OCI-M1 (cell line): ENCODE measurements at places on chromosomes 13 and 19.

- peak; percentile 0 for DNase-seq
Observed at GRCh38 chr19:3783660-3784584, 2.3 kb downstream of the MATK start.

- peak; percentile 44 for DNase-seq
Observed at GRCh38 chr13:76813891-76814290, 72.3 kb downstream of the KCTD12 start.

- no peak for DNase-seq
Observed at GRCh38 chr19:46654621-46655152, 6.3 kb downstream of the DACT3 start.

GRCh38 chr13:63948045-63948444 lies 2532.4 kb upstream of the PCDH20 start:
- DNase-seq = no peak

DNA sequence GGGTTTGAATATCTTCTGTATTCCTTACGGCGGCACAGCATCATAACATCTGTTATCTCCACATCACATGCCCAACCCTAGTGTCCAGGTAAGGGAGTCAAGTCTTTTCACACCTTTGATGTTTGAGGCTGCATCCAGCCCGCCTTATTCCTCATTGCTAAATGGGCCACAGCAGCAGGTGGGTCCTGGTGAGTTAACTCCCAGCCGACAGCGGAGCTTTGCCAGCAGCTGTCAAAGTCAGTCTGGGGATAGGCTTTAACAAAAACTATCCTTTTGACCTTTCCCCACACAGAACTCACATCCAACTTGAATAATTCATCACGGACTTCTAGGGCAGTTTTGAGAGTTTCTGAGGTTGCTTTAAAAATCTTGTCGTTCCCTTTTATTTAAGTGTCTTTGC lies 235.1 kb downstream of the DLEU7 start:
- no peak for DNase-seq

DNA sequence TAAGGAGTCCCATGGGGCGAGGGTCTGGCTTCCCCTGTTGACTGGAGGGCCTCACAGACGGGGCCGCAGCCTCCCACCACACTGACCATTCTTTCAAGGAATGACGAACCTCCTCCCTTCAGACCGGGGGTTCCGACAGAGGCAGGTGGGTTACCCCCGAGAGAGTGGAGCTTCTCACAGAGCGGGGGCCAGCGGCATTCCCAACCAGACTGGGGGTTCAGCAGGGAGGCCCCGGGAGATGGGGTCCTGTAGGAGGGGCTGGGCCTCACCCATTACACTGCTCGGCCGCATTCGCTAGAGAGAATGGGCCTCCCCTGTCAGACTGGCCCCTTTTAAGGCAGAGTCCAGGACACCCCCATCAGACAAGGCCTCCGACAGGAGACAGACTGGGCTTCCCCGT lies 15.6 kb upstream of the C2CD4C start:
- no peak for DNase-seq

- DNase-seq = no peak
Observed at GRCh38 chr19:41844601-41845000, at the start of gene LYPD4. LYPD4 (minus strand) TSS chr19:41844683; CDS start chr19:41839285, 5,398 bp downstream.

DNA sequence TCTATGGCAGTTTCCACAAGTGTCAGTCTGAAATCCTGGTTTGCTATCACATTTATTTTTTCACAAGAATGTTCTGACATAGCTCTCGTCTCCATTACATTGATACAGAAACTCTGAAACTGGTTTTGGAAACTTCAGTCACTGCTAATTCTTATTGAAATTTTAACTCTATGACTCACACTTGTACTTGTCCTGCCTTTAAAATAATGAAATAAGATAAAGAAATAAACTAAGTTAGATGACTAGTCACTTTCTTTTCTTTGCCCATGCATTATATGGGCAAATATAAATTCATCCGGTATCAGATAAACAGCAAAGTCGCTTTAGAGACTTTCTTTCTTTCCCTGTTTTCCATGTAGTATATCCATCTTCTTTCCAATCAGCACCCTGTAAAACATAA lies 257.5 kb downstream of the PCDH9 start:
- no peak for DNase-seq

DNA sequence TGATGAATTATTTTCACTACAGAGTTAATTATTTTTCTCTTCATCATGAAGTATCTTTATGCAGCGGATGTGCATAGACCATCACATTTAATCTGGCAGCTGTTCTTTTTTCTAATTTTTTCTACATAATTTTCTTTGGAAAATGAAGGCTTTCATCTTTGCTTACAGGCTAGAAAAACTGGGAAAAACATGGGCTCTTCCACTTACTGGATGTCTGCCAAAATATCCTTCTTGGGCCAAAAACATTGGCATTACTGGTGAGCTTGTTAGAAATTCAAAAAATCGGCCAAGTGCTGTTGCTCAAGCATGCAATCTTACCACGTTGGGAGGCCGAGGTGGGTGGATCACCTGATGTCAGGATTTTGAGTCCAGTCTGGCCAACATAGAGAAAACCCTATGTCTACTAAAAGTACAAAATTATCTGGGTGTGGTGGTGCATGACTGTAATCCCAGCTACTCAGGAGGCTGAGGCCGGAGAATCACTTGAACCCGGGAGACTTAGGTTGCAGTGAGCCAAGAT lies 176.8 kb downstream of the ZNF737 start:
- no peak for DNase-seq

- peak; percentile 60 for DNase-seq
Observed at GRCh38 chr13:21537105-21537504, 66.9 kb downstream of the MICU2 start.

- DNase-seq = peak; percentile 10
Observed at GRCh38 chr13:20457670-20458069, 68.0 kb downstream of the CRYL1 start.

GRCh38 chr19:57239982-57240310 lies 486 bp upstream of the ZNF805 start:
- DNase-seq = no peak

GRCh38 chr19:28602675-28603298 lies 610.2 kb downstream of the UQCRFS1 start:
- DNase-seq = peak; percentile 91

DNA sequence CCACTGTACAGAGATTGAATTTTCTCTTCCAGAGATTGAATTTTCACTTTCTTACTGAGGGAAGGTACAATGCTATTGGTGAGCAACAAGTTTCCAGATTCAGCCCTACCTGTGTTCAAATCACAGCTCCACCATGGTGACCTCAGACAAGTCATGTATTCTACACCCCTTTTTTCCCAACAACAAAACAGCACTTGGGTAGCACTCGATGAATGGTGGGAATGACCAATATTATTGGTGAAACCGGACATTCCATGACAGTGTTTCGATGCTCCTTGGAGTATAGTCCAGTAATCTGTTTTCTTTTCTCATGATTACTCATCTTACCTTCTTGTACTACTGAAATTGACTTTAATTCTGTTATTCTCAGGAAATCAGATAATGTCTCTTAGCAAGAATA lies 266.2 kb upstream of the SOX21 start:
- DNase-seq = no peak

DNA sequence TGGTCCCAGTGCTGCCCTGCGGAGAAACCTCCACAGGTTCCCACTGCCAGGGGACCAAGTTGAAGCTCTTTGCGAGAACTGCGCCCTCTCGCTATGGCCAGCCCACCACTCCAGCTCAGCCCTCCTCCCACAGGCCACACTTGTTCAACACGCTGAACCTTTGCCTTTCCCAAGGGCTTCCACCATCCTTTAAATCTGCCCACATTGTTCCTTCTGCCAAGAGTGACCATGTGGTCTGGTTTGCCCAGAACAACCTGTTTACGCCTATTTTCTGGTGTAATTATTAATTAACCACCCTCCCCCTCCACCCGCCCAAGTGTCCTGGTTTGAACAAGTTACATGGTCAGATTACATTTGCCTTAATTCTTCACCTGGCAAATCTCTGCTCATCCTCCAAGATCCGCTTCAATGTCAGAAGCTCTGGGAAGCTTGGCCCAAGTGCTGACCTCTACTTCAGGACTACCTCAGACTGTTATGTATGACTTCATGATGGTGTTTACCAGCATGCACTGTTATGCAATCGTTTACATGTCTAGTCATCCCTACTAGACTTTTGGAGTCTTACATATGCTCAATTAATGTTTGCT lies 12.0 kb upstream of the USP12 start:
- no peak for DNase-seq

DNA sequence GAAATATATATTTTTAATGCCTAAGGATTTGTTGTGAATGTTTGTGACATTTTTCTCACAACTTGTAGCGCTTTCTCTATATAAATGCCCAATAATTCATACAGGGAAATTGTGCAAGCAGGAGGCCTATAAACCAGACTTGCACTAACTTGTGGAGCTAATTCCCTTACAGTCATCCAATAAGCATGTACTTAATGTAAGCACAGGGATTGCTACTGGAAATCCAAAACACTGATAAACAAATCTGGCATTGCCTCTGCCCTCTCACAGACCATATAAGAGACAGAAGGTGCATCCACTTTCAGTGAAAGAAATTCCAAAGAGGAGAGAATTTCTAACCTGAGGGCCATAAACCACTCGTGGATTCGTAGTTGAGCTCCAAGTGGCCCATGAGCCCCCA lies 518.8 kb downstream of the MYO16 start:
- no peak for DNase-seq

DNA sequence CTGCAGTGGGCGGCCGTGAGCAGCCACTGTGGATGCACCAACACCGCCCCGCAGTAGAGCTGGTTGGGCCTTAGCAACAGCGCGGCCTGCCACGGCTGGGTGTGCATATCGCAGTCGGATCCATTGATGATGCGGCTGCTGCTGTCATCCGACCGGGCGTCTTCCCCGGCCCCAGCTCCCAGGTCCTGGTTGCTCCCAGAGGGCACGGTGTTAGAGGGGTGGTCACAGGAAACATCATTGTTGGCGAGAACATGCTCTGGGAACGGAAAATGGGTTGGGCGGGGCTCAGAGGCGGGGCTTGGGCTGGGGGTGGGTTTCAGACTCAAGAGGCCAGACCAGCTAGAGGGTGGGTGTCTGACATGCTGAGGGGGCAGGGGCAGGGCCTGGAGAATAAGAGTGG lies 3.0 kb downstream of the KLK5 start:
- no peak for DNase-seq

DNA sequence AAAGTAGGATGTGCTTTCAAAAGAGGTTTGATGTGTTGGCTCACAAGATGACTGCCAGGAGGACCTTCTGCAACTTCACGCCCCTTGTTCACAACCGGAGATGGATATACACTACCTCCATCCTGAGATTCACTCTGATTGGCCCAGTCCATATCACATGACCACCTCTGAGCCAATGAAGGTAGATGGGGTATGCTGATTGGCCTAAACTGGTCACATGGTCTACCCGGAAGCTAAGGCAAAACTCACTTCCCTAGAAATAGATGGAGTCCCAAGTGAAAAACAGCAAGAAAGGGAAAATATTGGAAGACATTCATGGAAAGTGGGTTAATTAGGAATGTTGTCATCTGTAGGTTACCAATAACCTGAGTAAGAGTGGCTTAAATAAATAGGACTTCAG lies 119.7 kb upstream of the MRI1 start:
- DNase-seq = peak; percentile 79

DNA sequence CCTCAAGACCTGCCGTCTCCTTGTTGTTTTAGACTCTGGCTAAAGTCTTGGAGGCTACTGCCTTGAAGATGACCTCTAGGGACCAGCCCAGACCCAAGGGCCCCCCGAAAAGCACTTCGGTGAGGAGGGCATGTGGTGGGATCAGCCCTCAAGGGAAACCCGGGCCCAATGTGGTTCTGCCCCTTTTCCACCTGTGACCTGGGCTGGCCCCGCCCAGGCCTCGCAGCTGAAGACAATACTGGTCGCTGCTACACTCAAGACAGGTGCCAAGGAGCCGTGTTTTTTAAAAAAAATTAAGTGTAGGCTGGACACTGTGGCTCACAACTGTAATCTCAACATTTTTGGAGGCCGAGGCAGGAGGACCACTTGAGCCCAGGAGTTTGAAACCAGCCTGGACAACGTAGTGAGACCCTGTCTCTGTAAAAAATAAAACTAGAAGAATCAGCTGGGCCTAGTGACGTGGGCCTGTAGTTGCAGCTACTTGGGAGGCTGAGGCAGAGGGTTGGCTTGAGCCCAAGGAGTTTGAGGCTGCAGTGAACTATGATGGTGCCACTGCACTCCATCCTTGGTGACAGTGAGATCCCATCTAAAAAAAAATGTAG lies 903 bp downstream of the TLE6 start:
- DNase-seq = no peak

DNA sequence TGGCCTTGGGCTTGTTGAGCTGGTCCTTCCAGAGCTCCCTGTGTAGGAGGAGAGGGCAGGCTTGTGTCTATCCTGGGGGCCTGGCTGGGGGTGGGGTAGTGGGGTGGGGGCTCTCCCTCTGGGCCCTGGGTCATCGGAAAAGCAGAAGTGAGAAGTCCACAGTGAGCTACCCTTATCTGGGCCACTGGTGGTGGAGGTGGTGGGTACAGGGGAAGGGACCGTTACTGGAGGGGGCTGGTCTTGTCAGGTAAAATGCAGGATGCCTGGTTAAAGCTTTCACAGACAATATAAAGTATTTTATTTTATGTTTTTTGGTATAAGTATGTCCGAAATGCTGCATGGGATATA lies 342 bp upstream of the SIGLEC10 start:
- DNase-seq = peak; percentile 92

- DNase-seq = no peak
Observed at GRCh38 chr13:34750078-34750931, 191.8 kb upstream of the NBEA start.

- no peak for DNase-seq
Observed at GRCh38 chr19:36182612-36183244, 30.5 kb upstream of the COX7A1 start.

DNA sequence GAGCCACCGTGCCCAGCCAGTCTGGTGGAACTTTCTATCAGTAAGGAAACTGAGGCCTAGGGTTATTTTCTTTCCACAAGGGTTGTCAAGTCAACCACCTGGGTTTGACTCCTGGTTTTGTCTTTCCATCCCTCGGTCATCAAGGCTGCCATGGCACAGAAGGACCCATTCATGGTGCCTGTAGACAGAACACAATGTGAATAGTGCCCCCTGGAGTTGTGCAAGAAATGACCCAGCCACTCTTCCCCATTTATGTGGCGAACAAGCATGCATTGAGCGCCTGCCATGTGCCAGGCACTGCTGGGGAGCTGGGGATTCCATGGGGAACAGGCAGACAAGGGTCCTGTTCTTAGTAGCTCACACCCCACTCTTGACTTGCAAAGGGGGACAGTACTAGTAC lies 4.1 kb downstream of the SMARCA4 start:
- no peak for DNase-seq

DNA sequence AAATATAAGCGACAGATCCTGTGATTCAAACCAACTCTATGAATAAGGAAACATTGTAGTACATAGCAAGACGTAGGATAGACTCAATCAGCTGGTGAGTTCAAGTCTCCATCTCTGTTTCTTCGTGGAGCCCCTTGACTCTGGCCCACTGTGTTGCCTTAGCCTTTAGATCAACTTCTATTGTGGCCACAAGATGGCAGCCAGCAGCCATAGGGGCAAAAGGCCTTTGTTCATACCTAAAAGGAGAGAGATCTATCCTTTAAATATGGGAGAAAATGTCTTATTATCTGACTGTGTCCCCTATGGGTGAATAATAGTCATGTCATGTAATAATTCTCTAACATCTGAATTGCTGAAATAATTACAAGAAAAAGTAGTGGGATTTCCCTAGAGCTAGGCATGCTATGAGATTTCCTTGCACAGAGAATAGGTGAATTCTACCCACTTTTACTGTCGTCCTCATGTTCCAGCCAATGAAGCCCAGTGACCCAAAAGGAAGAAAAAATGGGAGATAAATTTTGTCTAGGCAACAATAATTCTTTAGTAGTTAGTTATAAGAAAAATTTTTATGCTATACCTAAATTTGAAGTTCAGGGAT lies 129.4 kb downstream of the PCDH20 start:
- peak; percentile 71 for DNase-seq
